Activated naive CD8-positive, alpha-beta T cell treated with anti-CD3 and anti-CD28 coated beads, Interleukin-2, amount 50 U/mL, for 24 hours (primary cell): ENCODE measurements at places on chromosomes 7 and 10.
A peak's percentile ranks its signal among the peaks of the same experiment; 100 is the strongest.

GRCh38 chr7:2213551-2214215, 19.1 kb downstream of the MAD1L1 start:
- no peak for DNase-seq

- DNase-seq, result peak; percentile 41
These were observed 766 bp upstream of the ZMYND11 start for GRCh38 chr10:134247-135131.

GRCh38 chr10:14259696-14260566, 70.8 kb downstream of the FRMD4A start:
- no peak for DNase-seq

GRCh38 chr7:37083311-37084096, 359.2 kb upstream of the AOAH start:
- DNase-seq, result no peak

DNA sequence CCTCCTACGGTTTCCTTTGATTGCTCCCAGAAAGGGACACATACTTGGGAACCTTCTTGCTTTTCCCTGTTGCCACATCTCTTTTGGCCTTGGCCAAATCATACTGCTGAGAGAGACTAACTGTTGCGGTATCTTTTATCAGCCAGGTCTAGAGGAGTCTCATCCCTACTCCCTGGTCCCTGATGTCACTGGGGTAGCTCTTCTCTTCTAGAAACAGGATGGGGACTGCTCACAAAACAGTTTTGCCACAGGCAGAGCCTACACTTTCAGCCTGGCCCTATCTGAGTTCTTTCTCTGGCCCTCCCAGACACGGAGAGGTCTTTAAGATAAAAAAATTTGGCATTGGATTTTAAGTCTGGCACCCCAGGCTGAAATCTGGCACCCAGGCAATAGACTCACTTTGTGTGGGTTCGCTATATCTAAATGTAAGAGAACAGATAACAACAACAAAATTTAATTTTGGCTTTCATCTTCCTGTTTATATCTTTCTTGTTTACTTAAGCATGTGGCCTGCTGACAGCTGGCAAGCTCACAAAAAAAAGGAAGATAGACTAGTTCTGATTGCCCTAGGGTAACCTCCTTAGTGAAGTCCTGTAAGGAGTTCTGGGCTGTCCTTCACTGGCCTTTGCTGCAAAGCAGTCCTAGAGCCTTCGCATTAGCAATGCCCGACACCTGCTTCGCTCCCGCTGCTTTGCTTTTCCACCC, 228.3 kb upstream of the NPVF start:
- no peak for DNase-seq

GRCh38 chr10:52212062-52212461, 102.0 kb upstream of the DKK1 start:
- no peak for DNase-seq

DNA sequence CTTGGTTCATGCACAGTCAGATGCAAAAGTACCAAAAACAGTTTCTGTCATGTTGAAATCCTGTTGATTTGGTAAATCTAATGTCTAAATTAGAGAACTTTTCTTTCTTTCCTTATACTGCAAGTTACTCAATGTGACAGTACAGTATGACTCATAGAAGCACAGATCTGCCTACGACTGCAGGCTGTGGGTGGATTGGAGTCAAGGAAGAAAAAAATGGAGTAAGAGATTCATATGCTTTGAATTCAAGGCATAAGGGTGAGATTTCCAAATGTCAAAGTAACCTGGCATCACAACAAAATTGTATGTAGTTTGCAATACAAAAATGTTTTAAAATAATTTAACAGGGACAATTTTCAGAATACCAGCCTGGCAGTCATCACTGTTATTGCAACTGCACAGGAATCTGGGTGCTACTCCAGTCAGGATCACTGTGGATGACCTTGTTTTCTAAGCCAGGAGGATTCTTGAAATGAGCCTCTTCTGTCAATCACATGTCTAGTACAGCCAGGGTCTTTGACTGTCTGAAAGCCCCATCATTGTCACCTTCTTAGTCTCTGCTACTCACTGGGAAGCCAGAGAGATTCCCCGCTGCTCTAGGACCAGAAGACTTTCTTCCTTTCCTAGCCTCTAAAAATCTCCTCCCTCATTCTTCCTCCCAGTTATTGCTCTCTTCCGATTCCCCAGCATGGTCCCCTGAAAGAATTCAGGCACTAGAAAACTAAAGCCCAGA, 83.6 kb downstream of the CD36 start:
- DNase-seq, result no peak

- no peak for DNase-seq
These were observed 229.5 kb upstream of the PLXNA4 start for GRCh38 chr7:132805766-132806165.

- no peak for DNase-seq
These were observed 221.7 kb downstream of the PLXNA4 start for GRCh38 chr7:132354527-132354926.

- DNase-seq, result no peak
These were observed 55.4 kb downstream of the GLI3 start for GRCh38 chr7:42181566-42181965.

DNA sequence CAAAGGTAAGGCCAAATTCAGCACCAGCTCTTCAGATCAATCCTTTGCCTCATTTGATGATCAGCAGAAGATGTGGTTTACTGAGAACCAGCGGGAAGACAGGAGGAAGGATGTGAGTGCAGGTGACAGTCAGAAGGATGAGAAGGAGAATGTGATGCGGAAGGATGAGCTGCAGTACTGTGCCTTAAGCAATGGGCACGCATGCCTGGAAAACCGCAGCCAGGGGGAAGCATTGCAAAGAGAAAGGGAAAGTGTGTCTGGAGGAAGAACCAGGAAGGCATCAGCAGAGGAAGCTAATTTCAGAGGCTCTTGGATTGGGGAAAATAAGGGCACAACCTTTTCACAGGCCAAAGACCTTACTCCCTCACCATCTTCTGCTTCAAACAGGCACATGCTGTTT, 25.7 kb downstream of the C10orf71 start:
- DNase-seq, result no peak

DNA sequence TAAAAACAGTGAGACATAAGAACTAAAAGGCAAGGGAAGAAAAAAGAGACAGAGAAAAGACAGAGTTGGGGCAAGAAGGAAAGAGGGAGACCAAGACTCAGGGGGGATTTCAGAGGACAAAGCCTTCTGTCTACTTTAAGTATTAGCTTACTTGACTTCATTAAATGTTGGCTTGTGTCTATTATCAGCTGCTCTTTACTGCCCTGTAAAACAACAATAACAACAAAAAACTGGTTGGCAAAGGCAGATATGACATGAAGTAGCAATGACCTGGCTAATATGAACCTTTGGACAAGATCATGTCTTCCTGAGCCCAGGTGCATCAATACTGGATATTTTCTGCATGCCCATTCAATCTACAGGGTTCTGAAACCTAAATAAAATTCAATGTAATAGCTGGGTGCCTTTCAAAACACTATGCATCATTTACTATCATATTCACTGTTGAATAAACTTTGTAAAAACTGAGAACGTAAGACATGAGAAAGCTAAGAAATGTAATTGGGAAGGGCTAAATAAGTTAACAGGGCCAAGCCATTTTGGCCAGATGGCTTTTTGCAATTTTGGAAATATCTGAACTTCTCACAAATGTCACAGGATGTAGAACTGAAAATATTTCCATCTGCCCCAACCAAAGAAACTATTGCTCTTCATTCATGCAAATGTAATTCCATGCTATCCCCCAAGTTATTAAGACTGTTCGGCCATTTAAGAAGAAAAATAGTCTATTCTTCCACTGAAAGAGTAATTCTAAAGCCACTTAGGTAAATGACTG, 49.4 kb downstream of the LRRN3 start:
- no peak for DNase-seq

DNA sequence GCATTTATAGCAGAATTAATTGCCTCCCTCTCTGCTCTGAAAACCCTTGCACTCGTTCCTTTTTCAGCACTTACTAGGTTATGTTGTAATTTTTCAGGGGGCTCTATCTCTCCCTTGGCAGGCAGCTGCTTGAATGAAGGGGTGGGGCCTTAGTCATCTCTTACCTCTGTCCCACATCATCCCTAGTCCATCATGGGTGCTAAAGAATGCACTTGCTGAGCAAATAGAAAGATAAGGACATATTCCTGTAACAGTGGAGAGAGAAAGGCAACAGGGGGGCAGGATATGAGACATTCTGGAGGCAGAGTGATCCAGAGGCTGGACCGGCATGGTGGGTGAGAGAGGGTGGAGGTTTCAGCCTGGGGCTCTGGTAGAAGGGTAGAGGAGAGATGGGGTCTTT, 60.0 kb downstream of the MINDY4 start:
- DNase-seq, result no peak

DNA sequence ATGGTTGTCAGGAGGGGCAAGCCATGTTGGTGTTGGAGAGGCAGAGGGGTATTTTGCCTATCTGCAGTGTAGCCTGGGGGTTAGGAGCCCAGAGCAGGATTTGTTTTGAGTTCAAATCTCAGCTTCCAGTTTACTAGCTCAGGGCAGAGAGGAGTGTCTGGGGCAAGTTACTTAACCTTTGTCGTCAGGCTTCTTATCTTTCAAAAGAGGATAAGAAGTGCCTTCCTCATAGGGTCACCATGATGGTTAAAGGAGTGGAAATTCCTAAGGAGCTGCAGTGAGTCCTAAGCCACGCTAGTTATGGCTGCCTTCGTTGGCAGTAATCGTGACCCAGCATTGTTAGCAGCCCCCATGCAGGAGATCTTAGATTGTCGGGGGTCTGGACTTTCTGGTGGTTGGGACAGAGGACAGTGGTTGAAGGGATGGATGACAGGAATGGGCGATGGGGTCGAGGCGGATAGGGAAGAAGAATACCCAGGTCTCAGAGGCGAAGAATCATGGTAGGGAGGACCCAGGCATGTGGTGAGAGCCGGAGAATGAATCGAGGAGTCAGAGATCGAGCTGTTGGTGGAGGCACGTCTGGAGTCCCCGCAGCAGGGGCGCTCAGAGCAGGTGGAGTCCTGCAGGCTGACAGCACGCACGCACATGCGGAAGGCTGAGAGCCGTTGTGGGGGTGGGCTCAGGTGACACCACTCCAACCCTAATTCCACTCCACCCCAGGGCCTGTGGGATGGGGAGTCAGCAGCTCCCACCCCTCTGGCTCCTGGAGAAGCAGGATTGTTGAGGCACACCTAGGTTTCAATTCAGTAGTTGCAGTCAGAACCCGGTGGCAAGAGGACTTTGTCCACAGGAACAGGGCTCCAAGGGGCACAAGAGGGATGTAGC, 11.6 kb downstream of the ADCK2 start:
- DNase-seq, result no peak

GRCh38 chr7:103396471-103396870, 49.0 kb downstream of the PSMC2 start:
- no peak for DNase-seq

DNA sequence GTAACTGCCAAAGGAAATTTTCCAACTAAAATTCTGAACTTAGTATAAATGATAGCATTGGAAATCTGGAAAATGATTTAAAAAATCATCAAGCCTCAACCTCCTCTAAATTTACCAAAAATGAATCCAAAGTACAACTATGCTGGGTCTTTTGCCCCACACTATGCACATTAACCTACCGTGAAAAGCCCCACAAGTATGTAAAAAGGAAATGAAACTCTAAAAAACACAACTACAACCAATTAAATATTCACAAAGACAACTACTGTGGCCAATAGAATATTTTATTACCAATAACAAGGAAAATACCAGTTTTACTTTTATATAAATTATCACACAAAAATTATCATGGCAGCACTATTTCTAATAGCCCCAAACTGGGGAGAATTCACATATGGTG, 19.3 kb downstream of the EIF3A start:
- DNase-seq, result no peak

DNA sequence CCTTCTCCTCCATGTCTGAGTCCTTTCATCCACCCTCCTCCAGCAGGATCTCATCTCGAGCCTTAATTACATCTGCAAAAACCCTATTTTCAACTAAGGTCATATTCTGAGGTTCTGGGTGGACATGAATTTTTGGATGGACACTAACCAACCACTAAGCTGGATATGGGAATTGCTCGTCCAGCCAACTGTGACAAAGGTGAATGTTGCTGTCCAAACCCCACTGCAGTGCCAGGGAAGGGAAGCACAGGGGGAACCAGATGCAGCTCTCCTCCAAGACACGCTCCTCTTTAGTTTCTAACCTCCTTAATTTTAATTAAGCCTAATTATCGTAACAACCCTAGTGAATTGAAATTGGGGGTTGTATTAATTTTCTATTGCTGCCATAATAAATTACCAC, 65.1 kb upstream of the EBF3 start:
- no peak for DNase-seq

DNA sequence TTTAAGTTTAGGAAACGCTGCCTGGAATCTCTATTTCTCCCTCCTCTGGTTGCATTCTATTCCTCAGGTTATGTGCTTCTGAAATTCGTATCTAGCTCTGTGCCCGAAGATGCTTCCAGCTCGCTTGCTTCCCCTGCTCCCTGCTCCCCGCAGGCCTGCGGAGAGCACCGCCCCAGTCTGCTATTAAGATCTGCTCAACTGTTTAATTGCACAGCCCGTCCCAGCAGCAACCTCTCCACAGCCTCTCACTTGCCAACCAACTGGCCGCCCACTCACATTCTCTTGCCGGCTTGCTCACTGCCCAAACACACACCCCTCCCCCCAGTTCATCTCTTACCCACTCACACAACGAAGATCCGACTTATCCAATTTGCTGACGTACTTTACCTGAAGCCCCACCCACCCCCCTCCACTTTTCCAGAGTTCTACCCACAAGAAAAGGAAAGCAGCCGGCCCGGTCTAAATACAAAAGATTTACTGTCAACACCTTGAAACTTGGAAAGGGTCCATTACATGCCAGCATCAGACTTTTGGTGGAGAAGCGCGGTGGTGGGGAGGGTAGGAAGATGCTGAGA, 167.3 kb upstream of the KLF14 start:
- DNase-seq, result no peak

DNA sequence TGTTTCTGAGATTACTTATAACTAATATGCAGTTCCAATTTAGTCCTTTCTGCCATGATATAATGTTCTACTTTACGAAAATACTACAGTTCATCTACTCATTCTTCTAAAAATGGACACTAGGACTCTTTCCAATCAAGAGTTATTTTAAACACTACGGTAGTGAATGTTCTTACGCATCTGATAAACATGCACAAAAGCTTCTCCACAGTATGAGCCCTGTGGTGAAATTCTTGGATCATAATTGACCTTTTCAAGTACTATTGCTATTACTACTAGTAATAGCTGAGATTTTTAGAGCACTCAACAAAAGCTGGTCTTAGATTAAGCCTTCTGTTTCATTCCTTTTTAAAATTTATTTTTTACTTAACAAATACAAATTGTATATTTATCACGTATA, 106.4 kb downstream of the CH25H start:
- DNase-seq, result no peak

DNA sequence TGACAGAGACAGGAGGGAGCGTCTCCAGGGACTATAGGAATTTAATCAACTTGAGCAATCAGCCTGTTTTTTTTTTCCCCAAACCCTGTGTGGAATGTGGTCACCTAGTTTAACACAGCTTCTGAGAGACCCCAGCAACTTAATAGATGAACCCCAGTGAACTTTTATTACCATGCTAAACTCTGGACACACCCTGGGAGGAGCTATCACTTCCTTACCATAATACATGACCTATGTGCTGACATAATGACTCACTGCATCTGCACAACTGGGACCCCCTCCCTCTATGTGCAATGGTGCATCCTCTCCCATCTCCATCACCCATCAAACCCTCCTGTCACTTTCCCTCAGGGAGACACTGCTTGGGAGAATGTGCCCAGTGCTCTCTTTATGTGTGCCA, 83.7 kb downstream of the EPC1 start:
- DNase-seq, result no peak
